Upper lobe of left lung (tissue), 6 donors: ENCODE measurements at places on chromosomes 13 and 19.

DNA sequence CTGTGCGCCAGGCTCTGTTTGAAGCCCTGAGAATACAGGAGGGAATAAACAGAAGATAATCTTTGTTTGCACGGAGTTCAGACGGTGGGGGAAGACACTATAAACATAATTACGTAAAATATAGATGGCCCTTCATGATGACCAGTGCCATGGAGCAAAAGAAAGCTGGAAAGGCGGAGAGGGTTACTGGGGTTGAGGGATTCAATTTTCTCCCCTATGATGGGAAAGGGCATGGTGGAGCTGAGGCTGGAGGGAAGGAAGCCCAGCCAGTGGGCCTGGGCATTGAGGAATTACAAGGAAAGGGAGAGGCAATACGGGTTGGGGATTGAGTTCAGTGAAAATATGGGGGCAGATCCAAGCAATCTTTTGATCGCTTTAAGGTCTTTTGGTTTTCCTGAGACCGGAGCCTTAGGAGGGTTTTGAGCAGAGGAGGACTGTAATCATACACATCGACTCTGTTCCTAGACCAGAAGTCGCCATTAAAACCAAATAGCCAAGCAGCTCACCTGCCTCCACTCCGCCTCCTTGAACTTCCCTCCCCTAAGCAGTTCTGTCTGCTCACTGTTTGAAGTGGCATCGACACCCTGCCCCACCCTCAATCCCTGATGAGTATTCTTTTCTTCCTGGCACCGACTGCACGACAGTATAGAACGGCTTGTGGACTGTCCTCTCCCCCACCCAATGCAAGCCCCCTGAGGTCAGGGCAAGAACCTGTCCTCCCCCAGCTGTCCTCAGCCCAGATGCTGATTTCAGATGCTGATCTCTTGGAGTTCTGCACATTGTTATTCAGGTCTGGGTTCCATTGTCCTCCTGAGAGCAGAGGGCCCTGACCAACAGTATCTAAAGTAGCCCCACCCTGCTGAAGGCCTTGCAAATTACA lies 813 bp upstream of the ZNF296 start:
- peak overlapping the region; percentile 87 for H3K27ac ChIP-seq
- H3K27me3 ChIP-seq, result no peaks in the 10 kb centered on the region
- peak overlapping the region; percentile 62 for H3K4me3 ChIP-seq
- DNase-seq, result no peak
- peaks cover 13% of the 10 kb centered on the region for H3K36me3 ChIP-seq

GRCh38 chr13:52112591-52112990 lies 16.3 kb downstream of the NEK5 start:
- no peaks in the 10 kb centered on the region for H3K4me1 ChIP-seq
- H3K4me3 ChIP-seq, result no peak overlapping the region
- no peaks in the 10 kb centered on the region for H3K27me3 ChIP-seq
- no peak for DNase-seq
- H3K27ac ChIP-seq, result no peak overlapping the region

GRCh38 chr19:573519-573825 lies 1.1 kb downstream of the BSG start:
- H3K27me3 ChIP-seq, result no peaks in the 10 kb centered on the region
- DNase-seq, result no peak
- H3K4me1 ChIP-seq, result peaks cover 62% of the 10 kb centered on the region
- H3K4me3 ChIP-seq, result peak overlapping the region; percentile 97
- peak overlapping the region; percentile 90 for H3K27ac ChIP-seq

DNA sequence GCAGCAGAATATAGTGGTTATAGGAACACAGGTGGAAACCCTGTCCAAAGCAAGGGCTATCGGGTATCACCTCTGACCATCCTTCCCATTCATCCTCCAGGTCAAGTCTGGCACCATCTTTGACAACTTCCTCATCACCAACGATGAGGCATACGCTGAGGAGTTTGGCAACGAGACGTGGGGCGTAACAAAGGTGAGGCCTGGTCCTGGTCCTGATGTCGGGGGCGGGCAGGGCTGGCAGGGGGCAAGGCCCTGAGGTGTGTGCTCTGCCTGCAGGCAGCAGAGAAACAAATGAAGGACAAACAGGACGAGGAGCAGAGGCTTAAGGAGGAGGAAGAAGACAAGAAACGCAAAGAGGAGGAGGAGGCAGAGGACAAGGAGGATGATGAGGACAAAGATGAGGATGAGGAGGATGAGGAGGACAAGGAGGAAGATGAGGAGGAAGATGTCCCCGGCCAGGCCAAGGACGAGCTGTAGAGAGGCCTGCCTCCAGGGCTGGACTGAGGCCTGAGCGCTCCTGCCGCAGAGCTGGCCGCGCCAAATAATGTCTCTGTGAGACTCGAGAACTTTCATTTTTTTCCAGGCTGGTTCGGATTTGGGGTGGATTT lies 2.1 kb upstream of the RAD23A start:
- no peak overlapping the region for H3K27ac ChIP-seq
- no peaks in the 10 kb centered on the region for H3K27me3 ChIP-seq
- H3K4me3 ChIP-seq, result no peak overlapping the region
- peaks cover 76% of the 10 kb centered on the region for H3K4me1 ChIP-seq
- no peak for DNase-seq
- peaks cover 71% of the 10 kb centered on the region for H3K36me3 ChIP-seq

DNA sequence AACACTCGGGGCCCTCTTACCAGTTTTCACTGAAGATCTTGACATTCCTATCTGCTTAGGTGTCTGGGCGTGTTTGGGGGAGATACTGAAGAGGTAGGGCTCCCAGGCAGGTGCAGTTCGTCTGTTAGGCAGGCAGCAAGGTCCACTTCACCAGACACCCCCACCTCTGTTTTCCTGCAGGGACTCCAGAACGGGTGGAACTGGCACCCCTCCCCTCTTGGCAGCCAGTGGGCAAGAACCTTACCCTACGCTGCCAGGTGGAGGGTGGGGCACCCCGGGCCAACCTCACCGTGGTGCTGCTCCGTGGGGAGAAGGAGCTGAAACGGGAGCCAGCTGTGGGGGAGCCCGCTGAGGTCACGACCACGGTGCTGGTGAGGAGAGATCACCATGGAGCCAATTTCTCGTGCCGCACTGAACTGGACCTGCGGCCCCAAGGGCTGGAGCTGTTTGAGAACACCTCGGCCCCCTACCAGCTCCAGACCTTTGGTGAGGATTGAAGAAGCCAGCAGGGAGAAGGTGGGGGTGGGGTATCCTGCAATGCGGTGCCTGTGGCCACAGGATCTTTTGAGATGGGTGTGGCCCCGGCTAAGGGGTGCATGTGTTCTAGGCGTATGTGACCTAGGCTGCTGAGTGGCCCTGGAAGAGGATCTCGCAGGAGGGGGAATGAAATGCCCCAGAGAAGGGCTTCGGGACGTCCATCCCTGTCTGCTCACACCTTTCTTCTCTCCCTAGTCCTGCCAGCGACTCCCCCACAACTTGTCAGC lies 3.3 kb upstream of the ICAM4 start:
- H3K27me3 ChIP-seq, result no peaks in the 10 kb centered on the region
- H3K4me1 ChIP-seq, result peaks cover 81% of the 10 kb centered on the region
- H3K27ac ChIP-seq, result peak overlapping the region; percentile 74
- peaks cover 76% of the 10 kb centered on the region for H3K36me3 ChIP-seq

DNA sequence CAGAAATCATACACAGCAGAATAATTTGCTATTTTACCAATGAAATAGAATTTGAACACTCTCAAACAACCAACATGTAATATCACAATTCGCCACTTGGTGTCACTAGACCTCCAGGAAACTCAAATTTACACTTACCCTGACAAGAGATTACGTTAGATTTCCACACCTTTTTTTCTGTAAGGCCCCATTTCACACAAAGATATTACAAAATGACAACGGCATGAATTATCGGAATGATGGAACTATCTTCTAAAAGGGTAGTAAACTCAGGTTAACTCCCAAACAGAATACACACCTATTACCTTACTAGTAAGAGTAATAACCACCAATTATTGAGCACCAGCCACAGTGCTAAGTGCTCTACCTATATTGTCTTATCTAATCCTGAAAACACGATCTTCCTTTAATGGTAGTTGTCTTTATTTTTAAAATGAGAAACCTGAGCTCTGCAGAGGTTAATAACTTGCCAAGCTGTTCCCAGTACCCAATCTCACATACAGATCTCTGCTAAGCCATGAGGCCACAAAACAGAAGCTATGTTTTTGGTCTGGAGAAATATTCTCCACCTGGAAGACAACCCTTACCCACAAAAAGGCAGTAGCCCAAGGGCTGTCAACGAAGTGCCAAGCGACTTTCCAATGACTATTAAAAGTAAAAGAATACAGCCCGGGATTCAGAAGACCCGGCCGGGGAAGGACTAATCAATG lies 152.4 kb downstream of the DCLK1 start:
- no peaks in the 10 kb centered on the region for H3K27me3 ChIP-seq
- H3K36me3 ChIP-seq, result no peaks in the 10 kb centered on the region
- no peak overlapping the region for H3K4me3 ChIP-seq

GRCh38 chr13:77729502-77730221 lies 32.2 kb downstream of the SLAIN1 start:
- no peak overlapping the region for H3K4me3 ChIP-seq
- DNase-seq, result no peak
- no peaks in the 10 kb centered on the region for H3K27me3 ChIP-seq
- H3K4me1 ChIP-seq, result no peaks in the 10 kb centered on the region
- H3K36me3 ChIP-seq, result no peaks in the 10 kb centered on the region

DNA sequence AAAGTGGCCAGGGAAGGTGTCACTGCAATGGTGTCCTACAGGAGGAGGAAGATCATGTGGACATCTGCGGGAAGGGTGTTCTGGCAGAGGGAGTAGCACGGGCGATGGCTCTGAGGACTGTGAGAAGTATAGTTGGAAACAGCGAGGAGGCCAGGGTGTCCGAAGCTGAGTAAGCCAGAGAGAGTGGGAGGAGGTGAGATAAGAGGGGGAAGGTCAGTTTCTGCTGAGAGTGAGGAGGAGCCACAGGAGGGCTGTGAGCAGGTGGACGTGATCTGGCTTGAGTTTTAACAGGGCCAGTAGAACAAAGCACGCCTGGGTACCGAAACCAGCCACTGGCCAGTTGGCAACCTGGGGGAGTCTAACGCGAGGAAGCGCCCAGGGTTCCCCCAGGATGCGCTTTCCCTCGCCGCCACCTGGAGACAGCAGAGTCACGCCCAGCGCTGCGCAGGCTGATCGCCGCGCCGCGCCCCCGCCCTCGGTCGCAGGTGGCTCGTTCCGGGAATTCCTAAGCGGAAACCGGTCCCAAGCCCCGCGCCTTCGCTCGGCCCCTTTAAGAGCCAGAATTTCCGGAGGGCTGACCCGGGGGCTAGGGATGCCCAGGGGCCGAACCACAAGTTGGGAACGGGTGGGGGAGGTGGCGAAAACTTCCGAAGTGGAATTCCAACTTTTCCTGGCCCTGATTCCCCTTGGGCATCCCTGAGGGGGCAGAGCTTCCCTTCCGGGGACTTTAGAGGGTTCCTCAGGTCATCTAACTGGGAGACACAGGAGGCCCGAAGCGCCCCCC lies 1.1 kb upstream of the LSR start:
- H3K4me3 ChIP-seq, result peak overlapping the region; percentile 56
- peak; percentile 94 for DNase-seq
- no peaks in the 10 kb centered on the region for H3K27me3 ChIP-seq
- H3K36me3 ChIP-seq, result peaks cover 7% of the 10 kb centered on the region

GRCh38 chr13:45047394-45048310 lies 58.3 kb downstream of the GPALPP1 start:
- H3K36me3 ChIP-seq, result no peaks in the 10 kb centered on the region
- H3K27ac ChIP-seq, result no peak overlapping the region
- peaks cover 9% of the 10 kb centered on the region for H3K4me1 ChIP-seq

DNA sequence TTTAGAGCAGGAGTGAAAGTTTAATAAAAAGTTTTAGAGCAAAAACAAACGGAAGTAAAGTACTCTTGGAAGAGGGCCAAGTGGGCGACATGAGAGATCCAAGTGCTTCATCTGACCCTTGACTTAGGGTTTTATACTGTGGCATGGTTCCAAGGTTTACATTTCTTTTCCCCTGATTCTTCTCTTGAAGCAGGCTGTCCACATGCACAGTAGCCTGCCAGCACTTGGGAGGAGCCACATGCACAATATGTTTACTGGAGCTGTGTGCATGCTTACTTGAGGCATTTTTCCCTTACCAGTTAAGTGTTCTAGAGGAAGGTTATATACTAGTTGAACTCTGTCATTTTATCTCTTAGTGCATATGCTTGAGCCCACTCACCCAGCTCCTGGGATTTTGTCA lies 295.6 kb downstream of the TBC1D4 start:
- no peak overlapping the region for H3K4me3 ChIP-seq
- H3K4me1 ChIP-seq, result peaks cover 6% of the 10 kb centered on the region
- H3K27ac ChIP-seq, result no peak overlapping the region
- no peaks in the 10 kb centered on the region for H3K36me3 ChIP-seq

DNA sequence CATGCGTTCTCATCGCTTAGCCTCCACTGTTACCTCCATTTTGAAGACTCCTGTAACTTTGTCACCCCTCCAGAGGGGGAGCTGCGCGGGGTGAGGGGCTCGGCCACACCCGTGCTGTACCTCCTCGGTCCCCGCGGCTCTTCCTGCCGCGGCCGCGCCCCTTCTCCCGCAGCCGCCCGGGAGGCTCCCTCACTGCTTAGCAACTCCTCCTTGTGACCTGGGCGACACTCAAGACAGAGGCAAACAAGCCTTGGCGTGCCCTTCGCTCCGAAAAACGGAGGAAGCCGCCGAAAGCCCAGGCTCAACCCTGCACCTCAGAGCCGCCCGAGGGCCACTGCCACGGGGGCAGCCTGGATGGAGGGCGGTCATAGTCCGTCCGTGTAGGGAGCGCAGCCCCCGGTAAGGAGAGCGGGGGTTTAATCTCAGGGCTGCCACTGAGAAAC lies 494.3 kb downstream of the FOXO1 start:
- H3K27ac ChIP-seq, result no peak overlapping the region
- H3K27me3 ChIP-seq, result no peaks in the 10 kb centered on the region
- H3K4me3 ChIP-seq, result no peak overlapping the region
- H3K36me3 ChIP-seq, result no peaks in the 10 kb centered on the region
- H3K4me1 ChIP-seq, result no peaks in the 10 kb centered on the region
- peak; percentile 76 for DNase-seq

- no peaks in the 10 kb centered on the region for H3K27me3 ChIP-seq
- H3K4me3 ChIP-seq, result no peak overlapping the region
- no peaks in the 10 kb centered on the region for H3K4me1 ChIP-seq
- no peak overlapping the region for H3K27ac ChIP-seq
- H3K36me3 ChIP-seq, result no peaks in the 10 kb centered on the region
These were observed 126.9 kb downstream of the ITGBL1 start for GRCh38 chr13:101579281-101579802.
